IPS DF 19.7 (cell line): ENCODE measurements at places on chromosomes 12 and 14.

DNA sequence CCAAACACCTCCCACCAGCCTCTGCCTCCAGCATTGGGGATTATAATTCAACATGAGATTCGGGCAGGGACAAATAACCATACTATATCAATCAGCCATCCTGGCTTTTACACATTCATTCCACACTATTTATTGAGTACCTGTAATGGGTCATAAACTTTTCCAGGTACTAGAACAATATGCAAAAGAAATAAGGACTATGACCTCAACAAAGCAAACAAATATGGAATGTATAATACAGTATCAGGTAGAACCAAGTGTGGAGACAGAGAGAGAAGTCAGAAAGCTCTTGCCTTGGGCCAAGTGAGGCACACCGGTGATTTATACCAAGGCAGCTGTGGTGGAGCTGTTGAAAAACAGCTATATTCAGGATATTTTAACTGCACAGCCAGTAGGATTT is 116.3 kb downstream of the TSPAN8 start:
- no peak for DNase-seq

DNA sequence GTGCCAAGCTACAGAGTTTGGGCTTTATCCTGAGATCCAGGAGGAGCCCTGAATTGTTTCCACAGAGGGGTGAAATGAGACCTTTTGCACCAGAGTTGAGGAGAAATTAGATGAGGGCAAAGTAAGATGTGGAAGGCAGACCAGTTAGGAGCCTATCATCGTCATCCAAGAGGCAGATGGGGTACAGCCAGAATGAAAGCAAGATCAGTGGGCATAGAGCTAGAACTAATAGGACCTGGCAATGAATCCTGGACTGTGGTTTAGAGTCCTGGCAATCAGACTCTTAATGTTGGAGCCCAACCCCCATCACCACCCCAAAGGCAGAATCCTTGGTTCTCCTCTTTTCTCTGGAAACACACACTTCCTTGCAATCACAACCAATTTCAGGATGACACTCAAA is 166.6 kb upstream of the HMGA2 start:
- no peak for DNase-seq

GRCh38 chr12:99387661-99388060 is 259.9 kb upstream of the GARIN6 start:
- no peak for DNase-seq

GRCh38 chr14:51342226-51342625 is 102.2 kb downstream of the TMX1 start:
- DNase-seq, result no peak

- no peak for DNase-seq
Observed at GRCh38 chr12:61848893-61849292, 411.3 kb upstream of the USP15 start.

GRCh38 chr12:9779209-9779608 is 18.5 kb upstream of the CD69 start:
- no peak for DNase-seq

- no peak for DNase-seq
Observed at GRCh38 chr12:22569253-22569652, 24.9 kb upstream of the C2CD5 start.

DNA sequence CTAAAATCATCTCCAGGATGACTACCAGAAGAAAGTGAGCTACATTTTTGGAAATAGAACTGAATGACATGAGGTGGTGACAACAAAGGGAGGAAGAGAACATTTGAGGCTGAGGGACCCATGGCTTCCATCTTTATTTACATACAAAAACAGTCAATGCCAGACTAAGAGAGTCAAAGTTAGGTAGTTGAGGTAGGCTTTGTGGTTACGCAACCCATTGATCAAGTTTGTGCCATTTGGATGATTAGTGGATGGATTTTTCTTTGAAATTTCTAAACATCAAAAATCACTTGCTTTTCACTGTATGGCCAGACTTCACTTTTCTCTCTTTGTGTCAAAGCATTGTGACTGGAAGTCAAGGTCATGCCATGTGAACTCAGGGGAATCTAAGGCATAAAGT is 22.9 kb downstream of the ASCL1 start:
- no peak for DNase-seq

- no peak for DNase-seq
Observed at GRCh38 chr12:64682572-64683277, 72.4 kb downstream of the RASSF3 start.

DNA sequence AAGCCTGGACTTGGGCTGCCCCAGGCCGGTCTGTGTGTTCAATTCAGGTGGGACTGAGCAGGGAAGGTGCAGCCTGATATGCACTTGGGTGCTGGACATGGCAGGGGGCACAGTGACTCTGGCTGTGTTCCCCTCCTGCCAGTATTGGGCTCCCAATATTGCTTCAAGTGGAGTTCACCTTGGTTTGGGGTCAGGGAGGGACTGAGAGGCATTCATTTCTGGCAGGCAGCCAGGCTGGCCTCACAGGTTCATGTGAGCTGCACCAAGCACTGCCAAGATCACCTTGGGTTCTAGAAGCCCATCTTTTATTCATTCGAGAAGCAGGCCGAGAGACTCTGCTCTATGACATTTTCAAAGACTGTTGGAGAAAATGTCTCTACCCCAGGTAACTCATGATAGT is 245.0 kb downstream of the CHST11 start:
- DNase-seq, result no peak

DNA sequence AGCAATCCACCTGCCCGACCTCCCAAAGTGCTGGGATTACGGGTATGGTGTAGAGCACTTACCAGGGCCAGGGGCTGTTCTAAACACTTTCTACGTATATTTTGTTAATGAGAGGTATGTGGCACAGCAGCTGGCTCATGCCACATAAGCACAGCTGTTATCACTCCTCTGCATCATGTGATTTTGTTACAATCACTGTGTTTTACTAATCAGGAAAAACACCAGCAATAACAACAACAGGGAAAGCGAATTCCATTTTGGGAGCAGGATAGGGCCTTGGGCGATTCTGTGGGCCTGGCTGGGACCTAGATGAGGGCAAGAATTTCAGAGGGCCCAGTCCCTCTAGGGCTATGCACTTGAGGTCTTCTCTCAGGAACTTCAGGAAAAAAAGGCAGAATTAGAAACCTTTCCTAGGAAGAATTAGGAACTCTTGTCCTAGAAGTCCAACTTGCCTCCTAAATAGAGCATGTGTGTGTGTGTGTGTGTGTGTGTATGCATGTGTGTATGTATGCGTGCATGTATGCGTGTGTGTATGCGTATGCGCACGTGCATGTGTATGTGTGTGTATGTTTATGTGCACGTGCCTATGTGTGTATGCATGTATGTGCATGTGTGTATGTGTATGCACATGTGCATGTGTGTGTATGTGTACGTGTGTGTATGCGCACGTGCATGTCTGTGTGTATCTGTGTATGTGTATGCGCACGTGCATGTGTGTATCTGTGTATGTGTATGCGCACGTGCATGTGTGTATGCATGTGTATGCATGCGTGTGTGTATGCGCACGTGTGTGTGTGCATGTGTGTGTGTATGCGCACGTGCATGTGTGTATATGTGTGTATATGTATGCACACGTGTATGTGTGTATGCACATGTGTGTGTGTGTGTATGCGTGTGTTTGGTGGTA is 41.8 kb upstream of the CORO1C start:
- no peak for DNase-seq

- no peak for DNase-seq
Observed at GRCh38 chr12:13343375-13343774, 146.8 kb downstream of the EMP1 start.

DNA sequence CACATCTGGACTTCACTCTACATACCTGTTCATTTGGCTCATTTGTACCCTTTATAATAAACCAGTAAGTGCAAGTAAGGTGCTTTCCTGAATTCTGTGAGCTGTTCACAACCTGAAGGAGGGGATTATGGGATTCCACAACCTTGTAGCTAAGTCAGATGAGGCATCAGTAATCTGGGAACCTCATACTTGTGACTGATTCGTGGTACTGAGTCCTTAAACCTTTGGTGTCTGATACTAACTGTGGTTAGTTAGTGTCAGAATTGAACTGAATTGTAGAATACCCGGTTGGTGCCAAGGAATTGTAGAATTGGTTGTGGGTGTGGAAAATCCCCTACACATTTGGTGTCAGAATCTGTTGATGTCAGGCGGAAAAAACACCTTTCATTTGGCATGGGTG is 83.4 kb downstream of the TMX1 start:
- DNase-seq, result no peak

DNA sequence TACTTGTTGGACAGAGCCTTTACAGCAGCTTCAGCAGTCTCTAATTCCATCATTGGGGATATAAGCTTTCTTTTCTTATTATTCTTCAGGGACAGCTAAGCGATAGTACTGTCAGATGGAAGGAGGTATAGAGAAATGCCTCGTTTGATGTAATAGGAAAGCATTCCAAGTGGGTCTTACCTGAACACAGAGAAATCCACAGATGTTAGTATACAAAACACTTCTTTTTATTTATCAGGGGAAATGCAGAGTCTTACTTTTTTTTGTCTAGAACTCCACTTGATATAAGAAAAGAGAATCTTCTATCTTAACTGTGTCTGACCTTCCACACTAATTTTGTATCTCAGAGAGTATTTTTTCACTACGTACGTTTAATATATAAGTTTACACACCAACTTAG is 1.9 kb downstream of the SYT1 start:
- DNase-seq, result no peak

DNA sequence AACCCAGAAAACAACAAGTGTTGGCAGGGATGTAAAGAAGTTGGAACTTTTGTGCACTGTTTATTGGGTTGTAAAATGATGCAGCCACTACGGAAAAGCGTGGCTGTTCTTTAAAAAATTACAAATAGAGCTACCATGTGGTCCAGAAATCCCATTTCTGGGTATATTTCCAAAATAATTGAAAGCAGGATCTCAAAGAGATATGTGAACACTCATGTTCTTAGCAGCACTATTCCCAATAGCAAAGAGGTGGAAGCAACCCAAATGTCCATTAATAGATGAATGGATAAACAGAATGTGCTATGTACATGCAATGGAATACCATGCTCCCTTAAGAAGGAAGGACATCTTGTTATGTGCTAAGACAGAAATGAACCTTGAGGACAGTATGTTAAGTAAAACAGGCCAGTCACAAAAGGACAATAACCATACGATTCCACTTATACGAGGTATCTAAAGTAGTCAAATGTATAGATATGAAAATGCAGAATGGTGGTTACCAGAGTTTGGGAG is 249.5 kb downstream of the PHLDA1 start:
- no peak for DNase-seq

DNA sequence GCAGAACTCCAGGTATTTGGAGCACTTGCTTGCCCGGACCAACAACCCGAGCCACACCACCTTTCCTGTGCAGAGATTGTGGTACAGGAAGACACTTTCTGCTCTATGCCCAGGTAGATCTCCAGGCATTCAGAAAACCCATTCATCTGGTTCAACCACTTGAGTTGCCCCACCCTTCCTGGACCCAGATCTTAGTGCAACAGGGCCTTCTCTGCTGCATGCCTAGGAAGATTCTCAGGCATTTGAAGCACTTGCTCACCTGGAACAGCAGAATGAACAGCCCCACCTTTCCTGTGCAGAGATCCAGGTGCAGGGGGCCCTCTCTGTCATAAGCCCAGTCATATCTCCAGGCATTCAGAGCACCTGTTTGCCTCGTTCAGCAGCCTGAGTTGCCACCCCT is 412.8 kb upstream of the MGAT4C start:
- DNase-seq, result no peak

- no peak for DNase-seq
Observed at GRCh38 chr12:127429551-127430285, 837.3 kb upstream of the TMEM132C start.

DNA sequence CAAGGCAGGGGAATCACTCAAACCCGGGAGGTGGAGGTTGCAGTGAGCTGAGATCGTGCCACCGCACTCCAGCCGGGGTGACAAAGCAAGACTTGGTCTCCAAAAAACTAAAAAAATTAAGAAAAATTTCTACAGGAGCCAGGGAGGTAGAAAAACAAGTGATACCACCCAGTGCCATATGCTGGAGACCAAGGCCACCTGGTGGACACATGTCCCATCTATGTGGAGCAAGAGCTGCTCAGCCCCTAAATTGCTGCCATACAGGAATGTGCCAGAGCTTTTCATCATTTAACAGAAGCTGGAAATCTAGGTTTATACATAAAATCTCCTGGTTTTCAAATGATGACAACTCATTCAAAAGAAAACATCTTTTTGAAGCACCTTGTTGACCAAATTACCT is 61.4 kb upstream of the ELK3 start:
- no peak for DNase-seq

DNA sequence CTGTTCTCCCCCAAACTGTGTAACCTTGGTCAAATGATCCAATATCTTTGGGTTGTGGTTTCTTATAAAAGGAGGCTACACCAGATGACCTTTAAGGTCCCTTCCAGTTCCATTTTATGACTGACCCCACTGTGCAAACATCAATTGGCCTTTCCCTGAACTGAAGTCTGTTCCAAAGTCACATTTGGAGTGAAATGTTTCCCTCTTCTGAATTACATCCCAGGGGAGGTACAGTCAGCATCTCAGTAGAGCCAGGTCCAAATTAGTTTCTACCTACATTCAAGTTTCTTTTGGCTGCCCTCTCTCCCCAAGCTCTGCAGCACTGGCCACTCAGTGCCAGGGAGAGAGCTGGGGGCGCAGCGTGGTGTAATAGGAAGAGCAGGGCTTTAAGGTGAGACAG is 34.4 kb downstream of the LIMA1 start:
- no peak for DNase-seq

DNA sequence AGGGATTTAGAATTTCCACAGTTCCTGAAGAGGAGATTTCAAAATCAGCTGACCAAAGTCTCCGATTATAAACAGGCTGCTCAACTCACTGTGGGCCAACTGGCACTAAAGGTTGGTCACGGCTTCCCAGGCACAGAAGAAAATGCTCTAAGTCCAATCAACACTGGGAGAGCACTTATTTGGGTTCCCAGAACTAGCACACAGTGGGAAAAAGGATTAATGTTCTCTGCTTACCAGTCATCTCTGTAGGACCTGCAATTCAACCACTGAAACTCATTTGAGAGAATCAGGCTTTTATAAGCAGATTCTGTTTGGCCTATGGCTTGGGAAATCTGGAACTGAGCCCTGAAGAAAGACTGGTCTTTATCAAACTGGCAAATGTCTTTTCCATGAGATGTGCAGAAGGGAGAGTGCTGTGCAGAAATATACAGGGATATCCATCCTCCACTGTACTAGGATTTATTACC is 49.4 kb downstream of the ABCC9 start:
- DNase-seq, result no peak

DNA sequence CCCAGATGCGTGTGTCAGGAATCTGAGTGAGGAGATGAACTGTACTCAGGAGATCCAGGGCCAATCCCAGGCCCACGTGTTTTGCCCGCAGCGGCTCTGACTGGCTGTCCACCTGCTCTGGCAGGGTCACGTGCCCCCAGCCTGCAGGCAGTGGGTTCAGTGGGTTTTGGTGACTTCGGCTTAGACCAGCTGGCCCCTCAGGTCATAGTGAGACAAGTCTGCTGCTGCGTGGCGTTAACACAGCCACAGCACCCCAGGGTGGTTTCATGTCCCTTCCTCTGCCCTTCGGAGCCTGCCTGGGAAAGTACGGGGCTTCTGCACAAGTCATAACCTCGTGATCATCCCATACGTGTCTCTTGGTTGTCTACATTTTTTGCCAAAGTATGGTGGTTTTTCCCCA is 2.6 kb downstream of the FBRSL1 start:
- DNase-seq, result no peak

- no peak for DNase-seq
Observed at GRCh38 chr12:96344124-96344695, 56.0 kb downstream of the CDK17 start.

- DNase-seq, result no peak
Observed at GRCh38 chr12:31322801-31323207, 3.1 kb downstream of the SINHCAF start.

- no peak for DNase-seq
Observed at GRCh38 chr12:64669270-64669842, 59.1 kb downstream of the RASSF3 start.

GRCh38 chr14:32820682-32821081 is 118.0 kb upstream of the NPAS3 start:
- DNase-seq, result no peak
